Activated CD4-positive, alpha-beta T cell treated with anti-CD3 and anti-CD28 coated beads, Interleukin-2, amount 50 U/mL, for 4 hours (primary cell): ENCODE measurements at places on chromosomes 2 and 18.

GRCh38 chr18:40250236-40250635 lies 1704.8 kb upstream of the PIK3C3 start:
- no peak for DNase-seq

DNA sequence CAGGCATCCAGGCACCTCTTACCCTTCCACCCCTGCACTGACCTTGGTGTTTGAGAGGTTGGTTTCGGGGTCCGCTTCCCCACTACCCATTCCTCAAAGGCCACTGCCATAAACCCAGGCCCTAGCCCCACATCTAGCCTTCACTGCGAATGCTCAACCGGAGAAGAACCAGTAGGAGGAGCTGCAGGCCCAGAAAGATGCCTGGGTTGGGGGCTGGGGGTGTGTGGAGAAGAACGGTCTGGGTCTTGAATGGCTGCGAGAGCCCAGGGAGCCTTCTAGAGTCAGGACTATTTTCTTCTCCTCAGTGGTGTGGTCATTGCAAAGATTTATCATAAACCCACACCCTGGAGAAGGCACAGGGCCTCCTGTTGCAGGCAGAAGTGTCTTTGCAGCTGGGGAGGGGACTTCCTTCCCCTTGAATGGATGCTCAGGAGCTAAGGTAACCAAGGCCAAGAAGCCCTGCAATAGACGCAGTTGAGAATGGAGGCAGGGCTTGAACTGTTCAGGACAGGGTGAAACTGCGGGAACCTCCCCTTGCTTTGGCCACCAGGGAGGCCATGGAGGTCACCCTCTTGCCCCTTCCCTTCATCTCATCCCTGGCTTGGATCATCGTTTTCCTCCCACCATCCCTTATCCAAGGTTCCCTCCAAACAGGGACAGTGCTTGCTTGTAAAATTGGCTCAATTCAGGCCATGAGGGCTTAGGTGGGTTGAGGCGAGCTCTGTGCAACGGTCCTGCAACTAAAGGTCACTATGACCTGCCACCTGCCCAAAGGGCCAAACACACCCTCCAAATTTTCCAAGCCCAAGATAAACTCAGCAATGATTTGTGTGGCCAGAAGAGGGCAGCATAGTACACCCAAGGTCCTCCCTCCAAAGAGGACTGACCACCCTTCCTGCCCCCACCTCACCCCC lies 20.9 kb downstream of the THNSL2 start:
- DNase-seq: no peak

GRCh38 chr2:60553495-60554073 lies at the start of gene BCL11A:
Gene BCL11A (minus strand): TSS chr2:60553654. CDS start chr2:60553270, 384 bp downstream.
- DNase-seq: no peak

DNA sequence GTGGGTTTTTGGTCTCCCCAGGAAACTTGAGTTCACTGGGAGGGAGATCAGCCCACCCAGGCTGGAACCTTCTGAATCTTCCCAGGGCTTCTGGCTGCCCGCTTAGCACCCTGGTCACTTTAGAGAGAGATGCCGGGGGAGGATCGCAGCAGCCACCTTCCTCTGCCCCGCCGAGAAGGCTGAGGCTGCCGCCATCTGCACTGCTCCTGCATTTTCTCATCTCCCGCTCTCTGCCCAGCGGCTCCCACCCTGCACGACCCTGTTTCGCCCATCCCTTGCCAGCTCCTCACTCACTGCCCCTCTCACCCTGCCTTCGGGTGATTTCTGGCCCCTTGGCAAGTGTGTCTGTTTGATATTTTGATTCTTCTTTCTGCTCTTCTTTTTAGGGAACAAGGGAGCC lies 82.6 kb upstream of the ATG16L1 start:
- no peak for DNase-seq

- DNase-seq: no peak
Observed at GRCh38 chr2:121689356-121689755, 40.1 kb upstream of the CLASP1 start.

GRCh38 chr2:95077861-95078603 lies 43.6 kb downstream of the MRPS5 start:
- DNase-seq: no peak

DNA sequence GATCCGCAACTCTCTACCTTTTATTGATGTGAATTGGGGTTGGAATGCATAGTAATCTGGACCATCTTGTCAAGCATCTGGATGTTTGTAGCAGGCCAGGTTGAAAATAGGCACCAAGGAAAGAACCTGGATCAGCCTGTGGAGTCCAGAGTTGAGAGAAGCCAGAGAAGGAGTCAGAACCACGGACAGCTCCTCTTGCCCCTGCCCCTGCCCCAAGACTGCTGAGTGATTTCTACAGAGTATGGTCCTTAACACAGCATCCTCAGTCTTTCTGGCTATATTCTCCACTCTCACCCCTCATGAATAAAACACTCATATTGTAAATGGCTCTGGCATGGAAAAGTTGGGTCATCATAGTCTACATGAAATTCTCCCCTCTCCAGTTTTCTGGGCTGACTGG lies 154.6 kb downstream of the LOXHD1 start:
- DNase-seq: no peak

DNA sequence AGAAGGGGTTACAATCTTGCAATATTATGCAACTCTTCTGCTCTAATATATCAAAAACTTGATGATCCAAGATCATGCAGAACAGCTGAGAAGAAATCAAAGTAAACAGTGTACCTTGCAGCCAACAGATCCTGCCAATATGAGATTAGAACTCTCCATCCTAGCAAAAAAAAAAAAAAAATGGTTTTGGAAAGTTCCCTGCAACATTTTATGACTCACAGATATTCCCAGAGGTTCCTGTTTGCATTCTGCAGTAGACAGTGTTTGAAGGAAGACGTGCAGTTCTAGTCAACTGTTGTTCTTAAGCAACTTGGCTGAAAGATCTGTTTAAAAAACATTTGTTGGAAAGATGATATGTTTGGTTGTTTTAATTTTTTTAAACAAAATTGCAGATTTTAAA lies 103.6 kb upstream of the WDR75 start:
- no peak for DNase-seq

DNA sequence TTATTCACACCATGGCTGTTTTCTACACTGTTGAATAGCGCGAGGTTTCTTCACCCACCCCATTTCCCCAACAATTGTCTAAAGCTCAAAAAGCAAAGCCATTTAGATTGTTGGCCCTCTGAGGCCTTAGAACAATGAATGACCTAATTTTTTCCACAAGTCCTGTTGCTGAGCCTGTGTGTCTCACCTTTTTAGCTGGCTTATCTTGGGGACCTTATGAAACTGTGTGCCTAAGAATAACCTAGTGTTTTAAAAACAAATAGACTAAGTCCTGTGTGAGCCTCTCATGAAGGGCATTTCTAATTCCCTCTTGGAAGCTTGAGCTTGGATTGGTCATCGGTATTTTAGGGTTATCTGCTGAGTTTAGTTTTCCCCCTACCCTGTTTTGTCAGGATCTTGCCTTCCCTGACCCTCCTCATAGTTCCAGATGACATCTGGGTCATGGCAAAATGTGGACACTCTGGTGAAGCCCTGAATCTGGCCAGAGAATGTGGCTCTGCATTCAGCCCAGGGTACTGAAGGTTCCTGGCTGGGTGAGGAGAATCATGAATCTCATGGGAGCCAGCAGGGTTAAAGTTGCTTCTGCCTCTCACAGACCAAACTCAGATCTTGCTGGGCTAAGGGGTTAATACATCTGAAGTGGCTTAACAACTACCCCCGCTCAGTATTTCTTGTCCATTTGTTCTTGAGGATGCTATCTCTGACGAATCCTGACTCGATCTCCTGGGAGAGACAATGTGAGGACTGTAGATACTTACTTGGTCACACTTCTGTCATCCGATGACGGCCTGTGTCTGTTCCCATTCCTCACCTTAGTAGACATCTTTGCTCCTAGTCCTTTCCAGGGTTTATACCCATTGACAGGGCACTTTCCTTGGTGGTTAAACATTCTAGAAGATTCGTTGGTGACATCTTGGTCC lies 104.2 kb upstream of the MAP4K3 start:
- DNase-seq: no peak

- no peak for DNase-seq
Observed at GRCh38 chr2:164599954-164600589, 21.2 kb downstream of the GRB14 start.

- no peak for DNase-seq
Observed at GRCh38 chr18:6441200-6441599, 26.5 kb upstream of the L3MBTL4 start.

- DNase-seq: no peak
Observed at GRCh38 chr2:30511122-30512083, 64.4 kb downstream of the LCLAT1 start.

DNA sequence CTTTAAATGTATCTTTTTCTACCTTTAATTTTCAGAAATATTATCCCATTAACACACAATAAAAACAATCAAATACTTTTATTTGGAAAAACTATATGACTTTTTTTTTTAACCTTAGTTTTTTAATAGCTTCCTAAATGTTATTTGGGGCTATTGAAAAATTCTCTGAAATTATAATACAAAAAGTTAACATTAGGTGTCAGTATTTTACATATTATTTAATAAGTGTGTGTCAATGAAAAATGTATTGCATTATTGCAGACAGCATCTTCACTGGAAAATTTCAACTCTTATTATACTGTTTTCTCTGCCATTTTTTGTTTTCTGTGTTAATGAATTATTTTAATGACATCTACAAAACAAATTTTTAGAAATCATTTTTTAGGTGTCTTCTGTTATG lies 51.1 kb upstream of the ARHGAP15 start:
- DNase-seq: no peak

GRCh38 chr2:28752631-28753376 lies 1.2 kb downstream of the PPP1CB start:
- no peak for DNase-seq

DNA sequence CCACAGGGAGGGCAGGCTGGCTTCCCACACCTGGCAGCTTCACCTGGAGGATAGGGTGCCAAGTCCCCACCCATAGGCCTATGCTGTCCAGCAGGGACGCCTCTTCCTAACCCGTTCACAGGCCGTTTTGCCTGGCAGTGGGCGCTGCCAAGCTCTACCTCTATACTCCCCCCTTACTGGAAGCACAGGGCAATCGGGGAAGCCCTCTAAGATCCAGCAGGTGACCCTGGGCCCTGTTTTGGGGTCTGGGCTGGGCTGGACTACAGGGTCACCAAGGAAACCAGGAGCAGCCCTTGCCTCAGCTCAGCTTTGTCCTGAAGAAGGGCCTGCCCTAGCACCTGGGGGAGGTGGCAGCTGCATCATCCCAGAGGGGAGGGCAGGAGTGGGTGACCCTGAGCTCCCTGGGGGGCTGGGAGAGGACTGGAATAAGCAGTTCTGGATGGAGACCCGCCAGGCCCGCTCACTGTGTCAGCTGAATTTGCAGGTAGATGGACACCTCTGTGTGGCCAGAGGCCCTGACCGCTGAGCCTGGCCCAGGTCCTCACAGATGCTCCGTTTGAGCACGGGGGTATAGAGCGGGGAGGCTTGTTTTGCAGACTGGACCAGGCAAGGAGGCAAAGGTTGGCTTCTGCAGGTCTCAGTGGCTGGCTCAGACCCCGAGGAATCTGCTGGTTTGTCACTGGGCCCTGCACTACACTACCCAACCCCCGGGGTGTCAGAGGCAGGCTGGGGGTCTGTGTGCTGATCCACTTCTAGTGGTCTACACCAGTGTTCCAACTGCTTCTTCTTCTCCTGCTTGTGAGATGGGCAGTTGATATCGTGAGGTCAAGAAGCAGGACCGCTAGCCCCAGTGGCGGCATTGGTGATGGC lies 163.1 kb downstream of the ASB1 start:
- no peak for DNase-seq

GRCh38 chr2:207087046-207087902 lies 78.5 kb downstream of the KLF7 start:
- no peak for DNase-seq

- DNase-seq: no peak
Observed at GRCh38 chr18:74914648-74915047, 294.3 kb downstream of the PTGR3 start.

DNA sequence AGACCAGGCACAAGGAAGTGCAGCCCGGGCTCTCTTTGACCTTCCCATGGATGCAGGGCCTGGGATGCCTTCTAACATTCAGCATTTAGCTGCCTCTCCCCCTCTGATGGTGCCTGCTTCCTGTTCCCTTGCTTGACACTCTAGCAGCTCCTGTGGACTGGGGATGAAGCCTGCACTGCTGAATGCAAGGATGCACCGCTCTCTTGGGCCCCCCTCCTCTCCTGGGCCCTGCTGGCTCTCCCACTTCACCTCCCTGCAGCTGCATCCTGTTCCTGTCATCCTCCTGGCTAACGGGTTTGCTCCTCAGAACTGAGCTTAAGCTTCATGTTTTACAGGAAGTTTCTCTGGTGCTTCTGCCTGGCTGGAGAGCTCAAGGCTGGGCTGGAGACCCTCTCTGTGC lies 254.1 kb downstream of the TSN start:
- DNase-seq: no peak

- DNase-seq: no peak
Observed at GRCh38 chr18:76689646-76690264, 132.6 kb upstream of the ZNF236 start.
